ENCODE measurements at places on chromosomes 6 and 20.

GRCh38 chr6:73180076-73180738 is 45.1 kb downstream of the KHDC1L start:
- DNase-seq: no peak

DNA sequence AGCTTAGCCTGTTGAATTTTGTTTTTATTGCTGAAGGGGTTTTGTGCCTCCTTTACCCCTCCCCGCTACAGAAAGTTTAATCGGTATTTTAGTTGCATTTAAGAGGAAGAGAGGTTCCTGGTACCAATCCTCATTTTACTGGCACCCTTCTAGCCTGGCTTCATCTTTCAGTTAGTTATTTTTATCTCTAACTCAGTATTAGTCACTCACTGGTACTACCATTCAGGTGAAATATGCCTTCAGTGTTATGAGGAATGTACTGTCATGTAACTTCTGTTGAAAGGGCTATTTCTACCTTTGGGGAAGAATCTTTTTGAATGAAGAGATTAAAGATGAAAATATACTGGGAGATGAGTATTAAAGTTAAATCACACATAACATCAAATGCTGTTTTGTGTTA is 211.8 kb downstream of the CDKAL1 start:
- no peak for DNase-seq

DNA sequence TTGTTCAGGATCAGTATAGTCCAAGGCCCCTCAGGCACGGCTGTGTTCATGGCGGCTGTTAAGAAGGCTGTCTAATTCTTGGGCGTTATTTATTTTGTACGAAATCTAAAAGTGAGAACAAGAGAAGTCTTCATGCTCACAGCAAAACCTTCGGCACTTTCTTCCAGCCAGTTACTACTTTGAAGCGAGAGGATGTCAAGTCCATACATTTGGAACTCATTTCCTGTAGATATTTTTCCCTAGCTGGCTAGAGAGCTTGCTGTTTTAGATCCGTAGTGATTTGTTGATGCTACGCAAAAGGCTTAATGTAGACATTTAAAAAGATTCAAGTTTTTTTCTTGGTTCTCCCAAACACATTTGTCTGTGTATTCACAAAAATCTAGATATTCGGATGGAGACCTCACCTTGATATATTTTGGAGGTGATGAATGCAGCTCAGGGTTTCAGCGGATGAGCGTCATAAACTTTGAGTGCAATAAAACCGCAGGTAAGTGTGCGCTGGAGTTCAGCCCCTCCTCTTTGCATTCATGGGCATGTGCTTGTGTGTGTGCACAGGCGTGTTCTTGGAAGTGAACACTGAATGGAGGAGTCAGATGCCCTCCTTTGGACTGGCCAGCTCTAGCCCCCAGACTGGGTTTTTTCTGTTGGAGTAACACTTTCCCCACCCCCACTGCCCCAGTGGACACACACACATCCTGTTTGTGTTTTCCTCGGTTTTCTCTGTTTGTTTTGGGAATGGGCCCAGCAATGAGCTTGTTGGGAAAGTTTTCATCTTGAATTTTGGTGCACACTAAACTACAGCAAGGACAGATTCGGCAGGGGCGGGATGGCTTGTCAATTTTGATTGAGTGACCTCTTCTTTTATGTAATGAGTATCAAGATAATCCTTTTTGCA is 65.4 kb downstream of the IGF2R start:
- DNase-seq: no peak

DNA sequence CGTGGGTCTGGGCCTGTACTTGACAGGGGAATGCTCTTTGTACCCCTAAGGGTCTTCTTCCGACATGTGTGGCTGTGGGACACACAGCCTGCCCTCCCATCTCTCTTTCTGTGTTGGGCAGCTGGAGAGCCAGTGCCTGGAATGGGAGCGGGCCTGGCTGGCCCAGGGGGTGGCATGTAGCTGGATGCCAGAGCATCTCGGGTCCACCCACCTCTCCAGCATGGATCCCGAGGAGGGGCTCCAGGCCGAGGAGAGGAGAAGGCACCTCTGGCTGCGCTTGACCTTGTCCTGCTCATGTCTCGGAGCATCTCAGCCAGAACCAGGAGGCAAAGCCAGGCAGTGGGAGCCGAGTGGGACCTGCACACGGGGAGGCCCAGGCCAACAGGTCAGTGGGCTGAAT is 16.0 kb downstream of the CDH4 start:
- DNase-seq: no peak

- no peak for DNase-seq
These were observed 19.6 kb downstream of the SLC22A2 start for GRCh38 chr6:160238761-160239751.

GRCh38 chr20:2316847-2317495 is 21.2 kb downstream of the TGM3 start:
- DNase-seq: no peak

DNA sequence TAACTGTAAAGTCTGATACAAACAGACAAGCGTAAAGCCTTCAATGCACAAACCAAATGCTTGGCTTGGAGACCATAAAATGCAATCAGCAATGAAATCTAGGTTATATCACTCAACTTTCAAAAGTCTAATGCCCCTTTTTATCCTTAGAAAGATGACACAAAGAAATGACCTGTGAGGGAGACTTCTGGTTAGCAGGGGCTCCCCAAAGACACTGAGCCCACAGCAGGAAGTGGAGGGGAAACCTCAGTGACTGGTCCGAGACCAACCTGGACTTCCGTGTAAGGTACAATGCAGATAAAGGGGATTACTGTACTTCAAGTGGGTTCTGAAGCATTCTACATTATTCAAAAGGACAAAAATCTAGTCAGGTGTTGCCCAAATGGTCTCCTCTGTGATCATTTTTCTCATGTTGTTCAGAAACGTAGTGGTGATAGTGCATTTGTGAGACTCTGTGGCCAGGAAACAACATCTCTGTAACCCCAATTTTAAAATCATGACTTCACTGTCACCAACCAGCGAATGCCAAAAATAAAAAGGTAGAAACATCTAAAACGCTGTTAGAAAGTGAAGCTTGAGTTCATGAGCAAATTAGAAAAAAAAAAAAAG is 88.2 kb downstream of the HIVEP2 start:
- no peak for DNase-seq

- peak; percentile 70 for DNase-seq
These were observed 32.4 kb upstream of the FAM184A start for GRCh38 chr6:119110601-119111548.

DNA sequence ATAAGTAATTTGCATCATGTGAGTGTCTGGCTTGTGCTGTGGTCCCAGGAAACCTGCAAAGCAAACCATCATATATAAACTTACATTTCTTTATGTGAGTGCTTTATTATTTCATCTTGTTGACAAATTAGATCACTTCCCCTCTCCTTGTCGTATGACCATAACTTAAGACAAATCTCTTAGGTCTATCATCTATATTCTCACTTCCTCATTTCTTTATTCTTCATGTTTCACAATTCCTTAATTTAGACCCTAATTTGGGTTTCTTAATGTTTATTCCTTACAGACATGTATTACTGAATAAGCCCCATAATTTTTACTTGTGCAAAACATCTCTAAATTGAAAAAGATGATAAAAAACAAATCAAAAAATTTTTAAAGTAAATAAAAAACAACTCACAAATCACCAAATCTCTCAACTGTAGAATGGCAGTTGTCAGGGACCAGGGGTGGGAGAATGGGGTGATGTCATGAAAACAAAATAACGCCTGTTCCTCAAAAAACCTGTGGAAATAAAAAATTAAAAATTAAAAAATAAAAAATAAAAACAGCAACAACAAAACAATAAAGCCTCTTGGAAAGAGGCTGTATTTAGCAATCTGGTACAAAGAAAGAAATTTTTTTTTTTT is 49.5 kb upstream of the FBXO30 start:
- DNase-seq: peak; percentile 15

DNA sequence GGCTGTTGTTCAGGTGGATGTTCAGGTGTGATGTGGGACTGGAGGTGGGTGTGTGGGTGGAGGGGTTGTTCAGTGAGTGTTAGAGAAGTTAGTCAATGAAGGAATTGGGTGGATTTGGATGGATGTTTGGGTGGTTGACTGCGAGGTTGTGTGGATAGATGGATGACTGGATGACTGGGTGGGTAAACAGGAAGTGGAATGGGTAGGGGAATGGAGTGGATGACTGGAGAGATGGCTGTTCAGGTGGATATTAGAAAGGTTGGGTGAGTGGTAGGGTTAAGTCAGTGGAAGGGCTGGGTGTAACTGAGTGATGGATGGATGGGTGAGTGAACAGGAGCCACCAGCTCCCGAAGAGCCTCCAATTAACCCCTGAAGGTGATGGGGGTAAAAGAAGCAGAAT is 27.9 kb downstream of the JPH2 start:
- DNase-seq: no peak

GRCh38 chr6:10297832-10298231 is 117.0 kb downstream of the TFAP2A start:
- DNase-seq: peak; percentile 63

GRCh38 chr6:145044641-145045246 is 690.6 kb downstream of the EPM2A start:
- peak; percentile 8 for DNase-seq

All from Kasumi-1 (cell line).